ENCODE measurements at places on chromosomes 1 and 21.

- DNase-seq, result no peak
Observed at GRCh38 chr1:167991546-167991945, 54.7 kb upstream of the MPC2 start.

DNA sequence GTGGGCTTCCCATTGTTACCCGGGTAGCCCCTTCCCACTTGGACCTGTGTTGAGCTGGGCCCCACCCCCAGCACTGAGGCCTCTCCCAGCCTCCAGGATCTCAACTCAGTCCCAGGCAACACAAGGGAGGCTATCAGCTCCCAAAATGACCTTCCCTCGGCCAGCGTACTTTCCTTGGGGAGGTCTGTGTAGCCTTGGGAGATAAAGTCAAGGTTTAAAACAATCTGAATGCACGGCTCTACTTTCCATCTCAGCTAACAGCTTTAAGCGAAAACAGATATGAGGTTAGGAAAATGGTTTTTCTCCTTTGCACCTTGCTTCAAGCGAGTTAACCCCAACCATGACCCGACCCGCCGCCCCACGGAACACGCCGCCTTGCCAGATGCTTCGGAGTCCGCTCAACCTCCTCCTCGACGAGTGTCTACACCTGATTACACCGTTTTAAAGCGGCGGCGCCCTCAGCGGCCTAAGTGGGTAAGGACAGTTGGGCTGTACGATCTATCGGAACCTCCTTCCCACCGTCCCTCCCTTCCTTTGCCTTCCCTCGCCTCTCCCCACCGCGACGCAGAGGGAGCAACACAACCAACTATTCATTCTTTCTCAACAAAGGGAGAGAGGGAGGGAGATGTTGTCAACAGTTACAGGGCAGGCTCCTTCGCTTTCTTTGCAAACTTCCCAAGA is 1.1 kb downstream of the BCAR3 start:
- DNase-seq, result peak; percentile 67

DNA sequence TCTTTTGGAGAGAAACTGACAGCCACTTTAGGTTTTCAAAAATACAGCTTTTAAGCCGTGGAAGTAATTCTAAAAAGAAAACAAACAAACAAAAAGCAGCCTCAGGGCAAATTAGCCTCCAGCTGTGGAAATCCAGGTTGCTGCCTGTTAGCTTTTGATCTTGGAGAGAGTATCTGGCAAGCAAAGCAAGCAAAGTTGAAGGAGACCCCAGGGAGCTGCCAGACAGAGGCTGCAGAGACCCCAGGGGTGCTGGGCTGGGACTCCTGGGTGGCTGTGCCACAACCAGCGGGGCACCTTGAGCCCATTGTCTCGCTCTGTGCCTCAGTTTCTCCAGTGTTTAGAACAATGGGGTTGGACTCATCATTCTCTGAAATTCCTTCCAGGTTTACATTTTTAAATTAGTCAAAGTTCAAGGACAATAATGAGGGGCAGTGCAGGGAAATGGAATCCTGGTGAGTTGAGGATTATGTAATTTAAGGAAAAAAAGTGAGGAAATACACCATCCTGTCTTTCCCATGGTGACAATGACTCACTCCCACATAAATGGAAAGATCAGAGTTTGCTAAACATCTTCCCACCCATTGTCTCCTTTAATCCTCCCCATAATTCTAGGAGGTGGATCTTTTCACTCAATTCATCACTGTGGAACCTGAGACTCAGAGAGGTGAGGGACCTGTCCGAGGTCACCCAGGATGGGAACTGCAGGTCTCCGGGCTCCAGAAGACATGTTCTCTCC is 480.5 kb downstream of the MATN1 start:
- DNase-seq, result no peak

GRCh38 chr1:94651076-94651475 is 109.5 kb upstream of the F3 start:
- DNase-seq, result no peak

DNA sequence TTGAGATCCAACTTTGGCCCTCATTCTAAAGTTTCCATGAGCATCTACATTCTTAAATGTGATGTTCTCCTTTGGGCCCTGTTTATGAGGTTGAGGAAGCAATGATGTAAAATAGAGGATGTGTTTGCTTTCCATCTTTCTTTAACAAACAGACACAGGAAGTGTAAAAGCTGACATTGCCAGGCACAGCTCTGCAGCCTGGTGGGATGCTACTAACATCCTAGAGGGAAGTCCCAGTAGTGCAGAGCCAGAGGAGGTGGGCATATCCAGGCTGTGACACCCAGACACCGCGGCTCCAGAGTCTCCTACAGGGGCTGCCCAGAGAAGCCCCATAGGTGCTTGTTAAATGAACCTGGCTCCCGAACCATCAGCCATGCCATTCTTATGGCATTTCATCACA is 16.2 kb downstream of the OLFML2B start:
- no peak for DNase-seq

- no peak for DNase-seq
Observed at GRCh38 chr21:38810034-38810825, 4.5 kb downstream of the ETS2 start.

DNA sequence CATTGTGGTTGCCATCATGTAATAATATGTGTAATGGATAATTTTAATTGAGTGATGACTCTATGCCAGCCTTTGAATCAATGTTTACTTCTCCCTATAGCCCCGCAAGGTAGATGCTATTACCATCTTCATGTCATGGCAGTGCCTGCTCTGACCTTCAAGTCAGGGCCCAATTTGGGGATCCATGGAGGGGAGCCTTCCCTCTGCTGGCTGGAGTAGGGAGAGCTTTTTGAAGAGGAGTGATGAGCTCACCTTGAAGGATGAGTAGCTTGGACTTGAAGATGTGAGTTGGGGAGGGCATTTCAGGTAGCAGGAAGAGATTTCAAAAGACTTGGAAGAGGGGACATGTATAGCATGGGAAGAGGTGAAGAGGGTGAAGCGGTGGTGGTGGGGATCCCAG is 189.2 kb downstream of the FOXD2 start:
- no peak for DNase-seq

DNA sequence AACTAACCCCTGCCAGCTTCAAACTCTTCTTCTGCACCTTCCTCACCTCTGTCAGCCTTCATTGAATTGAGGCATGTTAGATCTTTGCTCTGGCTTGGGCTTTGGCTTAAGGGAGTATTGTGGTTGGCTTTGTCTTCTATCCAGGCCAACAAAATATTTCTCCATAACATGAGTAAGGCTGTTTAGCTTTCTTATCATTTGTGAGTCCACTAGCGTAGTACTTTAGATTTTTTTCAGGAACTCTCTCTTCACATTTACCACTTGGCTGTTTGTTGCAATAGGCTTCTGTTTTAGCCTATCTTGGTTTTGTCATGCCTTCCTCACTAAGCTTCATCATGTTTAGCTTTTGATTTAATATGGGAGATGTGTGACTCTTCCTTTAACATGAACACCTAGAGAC is 417.5 kb downstream of the NCAM2 start:
- DNase-seq, result no peak

GRCh38 chr1:31428436-31429221 is 15.6 kb downstream of the SERINC2 start:
- DNase-seq, result no peak

GRCh38 chr1:212311836-212312497 is 26.8 kb downstream of the PPP2R5A start:
- DNase-seq, result no peak

DNA sequence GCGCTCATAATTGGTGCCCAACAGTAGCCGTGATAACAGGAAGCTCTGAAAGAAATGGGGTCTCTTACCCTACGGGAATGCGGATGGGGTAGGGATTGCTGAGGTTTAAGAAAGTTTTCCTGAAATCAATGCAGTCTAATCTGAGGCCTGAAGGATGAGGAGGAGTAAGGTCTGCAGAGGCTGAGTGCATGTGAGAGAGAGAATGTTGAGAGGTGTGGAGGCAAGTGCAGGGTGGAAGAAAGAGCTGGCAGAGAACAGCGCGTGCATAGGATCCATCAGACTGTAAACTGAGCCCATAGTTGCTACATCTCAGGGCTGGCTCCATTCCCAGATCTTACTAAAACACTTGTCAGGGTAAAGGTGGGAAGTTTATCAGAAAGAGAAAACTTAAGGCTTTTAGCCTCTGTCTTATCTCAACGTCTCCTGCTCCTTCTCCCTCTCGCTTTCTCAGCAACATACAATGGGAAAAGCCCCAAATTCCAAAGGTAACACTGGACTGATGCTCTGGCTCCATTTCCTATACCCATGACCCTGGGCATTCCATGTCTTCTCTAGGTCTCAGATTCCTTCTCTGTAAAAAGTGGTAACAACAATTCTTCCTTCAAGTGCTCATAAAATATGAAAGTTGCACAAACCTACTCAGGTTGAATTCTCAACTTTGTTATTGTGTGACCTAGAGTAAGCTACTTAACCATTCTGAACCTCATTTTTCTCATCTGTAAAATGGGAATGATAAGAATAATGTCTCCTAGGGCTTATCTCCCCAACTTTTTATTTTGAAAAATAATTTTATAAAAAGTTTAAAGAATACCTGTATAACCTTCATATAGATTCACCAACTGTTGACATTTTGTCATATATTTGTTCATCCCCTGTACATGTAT is 75.2 kb downstream of the SH3GLB1 start:
- peak; percentile 65 for DNase-seq
